ENCODE measurements at places on chromosomes 4 and X. TPM values are rescaled to one million over a fixed set of nuclear protein-coding genes. Genes with fewer than 3 reads are reported as not detected.

GRCh38 chr4:38681281-38681991 is 17.4 kb downstream of the KLF3 start:
- H3K27me3 ChIP-seq: no peaks in the 10 kb centered on the region
- no peak for DNase-seq
- no peak overlapping the region for H3K4me3 ChIP-seq
- H3K36me3 ChIP-seq: peaks cover 5% of the 10 kb centered on the region
- no peak overlapping the region for H3K27ac ChIP-seq

DNA sequence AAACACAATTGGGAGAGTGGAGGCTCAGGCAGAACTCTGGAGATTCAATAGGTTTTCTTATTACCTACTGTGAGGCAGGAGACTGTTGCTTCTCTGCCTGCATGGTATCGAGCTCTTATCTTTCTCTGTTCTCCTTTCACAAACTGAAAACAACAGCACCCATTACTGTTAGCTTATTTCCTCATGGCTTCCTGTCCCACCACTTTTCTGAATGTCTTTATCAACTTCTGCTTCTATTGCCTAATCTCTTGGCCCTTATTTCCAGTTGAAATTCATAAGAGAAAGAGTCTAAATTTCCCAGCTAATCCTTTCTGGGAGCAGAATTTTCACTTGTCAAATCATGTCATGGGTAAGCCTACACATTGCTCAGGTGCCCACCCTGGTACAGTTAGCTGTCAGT is 46.8 kb upstream of the NDST3 start:
- no peaks in the 10 kb centered on the region for H3K36me3 ChIP-seq
- no peaks in the 10 kb centered on the region for H3K27me3 ChIP-seq

DNA sequence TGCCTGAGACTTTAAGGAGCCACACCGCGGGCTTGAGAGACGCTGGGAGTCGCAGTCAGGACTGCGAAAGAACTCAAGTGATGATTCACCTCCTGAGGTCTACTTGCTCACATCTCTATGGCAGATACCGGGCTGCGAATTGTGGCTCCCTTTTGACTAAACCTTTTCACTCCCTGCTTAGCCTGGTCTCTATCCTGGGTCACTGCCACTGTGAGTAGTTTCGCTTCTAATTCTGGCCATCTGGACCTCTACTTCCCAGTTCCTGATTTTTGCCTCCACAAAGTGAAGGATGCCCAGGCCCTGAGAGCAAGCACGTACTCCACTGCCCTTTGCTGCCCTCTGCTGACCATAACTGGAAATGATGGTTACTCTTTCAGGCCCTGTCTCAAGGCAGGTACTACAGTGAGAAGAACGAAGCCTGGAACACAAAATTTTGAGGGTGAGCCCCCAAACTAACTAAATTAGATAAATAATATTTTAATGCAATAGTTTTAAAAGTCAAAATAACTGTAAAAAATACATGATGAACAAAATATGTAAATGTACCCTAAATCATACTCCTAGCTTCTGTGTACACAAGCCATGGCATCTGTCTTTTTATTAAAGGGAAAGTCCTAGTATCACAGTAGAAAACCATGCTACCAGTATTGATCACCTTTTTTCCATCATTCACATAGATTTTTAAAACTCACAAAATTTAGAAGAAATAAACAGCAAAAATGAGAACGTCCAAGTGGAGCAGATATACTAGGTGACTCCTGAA is 16.7 kb downstream of the MAD2L1 start:
- H3K4me1 ChIP-seq: no peaks in the 10 kb centered on the region
- no peak for DNase-seq
- no peak overlapping the region for H3K27ac ChIP-seq
- H3K36me3 ChIP-seq: no peaks in the 10 kb centered on the region
- no peaks in the 10 kb centered on the region for H3K27me3 ChIP-seq

- DNase-seq: no peak
- H3K27me3 ChIP-seq: peaks cover 19% of the 10 kb centered on the region
Measured at GRCh38 chrX:51336584-51336983, 4.0 kb downstream of the NUDT10 start.

Gene CXCL6
- 2.5 TPM for total RNA-seq

Gene ADAMTS3
- total RNA-seq: 0.49 TPM

DNA sequence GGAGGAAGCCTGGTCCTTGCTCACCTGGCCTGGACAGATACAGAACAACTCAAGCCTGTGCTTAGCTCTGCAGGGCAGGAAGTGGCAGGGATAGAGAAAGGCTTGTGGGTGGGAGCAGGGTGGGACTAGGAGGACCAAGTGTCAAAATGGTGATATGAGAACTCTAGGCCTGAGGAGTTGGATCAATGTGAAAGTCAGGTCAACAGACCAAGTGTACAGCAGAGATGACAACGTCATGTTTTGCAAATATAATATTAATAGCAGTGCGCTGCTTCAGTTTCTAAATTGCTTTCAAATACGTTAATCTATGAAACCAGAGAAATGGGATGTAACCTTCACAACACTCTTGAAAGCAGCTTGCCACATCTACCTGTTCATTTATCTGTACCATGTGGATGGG is 114.2 kb upstream of the MAP3K15 start:
- no peak overlapping the region for H3K27ac ChIP-seq
- H3K27me3 ChIP-seq: no peaks in the 10 kb centered on the region
- no peak for DNase-seq
- H3K36me3 ChIP-seq: no peaks in the 10 kb centered on the region
- H3K4me1 ChIP-seq: no peaks in the 10 kb centered on the region

Gene CFAP99
- 0.29 TPM for total RNA-seq

GRCh38 chr4:115537387-115537786 is 424.0 kb upstream of the NDST4 start:
- H3K27me3 ChIP-seq: no peaks in the 10 kb centered on the region
- H3K4me3 ChIP-seq: no peak overlapping the region
- no peak for DNase-seq

GRCh38 chrX:111041018-111041462 is 55.0 kb upstream of the PAK3 start:
- no peaks in the 10 kb centered on the region for H3K4me1 ChIP-seq
- no peak overlapping the region for H3K4me3 ChIP-seq
- peaks cover 3% of the 10 kb centered on the region for H3K27me3 ChIP-seq
- H3K36me3 ChIP-seq: no peaks in the 10 kb centered on the region
